ENCODE measurements at places on chromosomes 16 and 17.
A peak's percentile ranks its signal among the peaks of the same experiment; 100 is the strongest.

DNA sequence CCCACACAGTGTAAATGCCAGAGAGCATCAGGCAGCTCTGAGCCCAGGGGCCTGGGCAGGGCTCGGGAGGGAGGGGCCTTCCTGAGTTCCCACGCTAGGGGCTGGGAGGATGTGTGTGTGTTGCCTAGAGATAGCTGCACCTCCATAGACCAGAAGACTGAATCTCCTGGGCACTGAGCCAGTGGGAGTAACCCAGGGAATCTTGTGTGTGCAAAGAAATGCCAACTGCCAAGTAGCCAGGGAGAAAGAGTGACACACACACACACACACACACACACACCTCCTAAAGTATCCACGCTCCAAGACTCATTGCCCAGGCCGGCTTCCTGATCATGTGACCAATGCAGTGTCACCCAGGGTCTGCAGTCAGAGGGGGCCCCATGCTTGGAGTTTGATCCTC is 166.2 kb upstream of the RPL38 start:
- DNase-seq = no peak

DNA sequence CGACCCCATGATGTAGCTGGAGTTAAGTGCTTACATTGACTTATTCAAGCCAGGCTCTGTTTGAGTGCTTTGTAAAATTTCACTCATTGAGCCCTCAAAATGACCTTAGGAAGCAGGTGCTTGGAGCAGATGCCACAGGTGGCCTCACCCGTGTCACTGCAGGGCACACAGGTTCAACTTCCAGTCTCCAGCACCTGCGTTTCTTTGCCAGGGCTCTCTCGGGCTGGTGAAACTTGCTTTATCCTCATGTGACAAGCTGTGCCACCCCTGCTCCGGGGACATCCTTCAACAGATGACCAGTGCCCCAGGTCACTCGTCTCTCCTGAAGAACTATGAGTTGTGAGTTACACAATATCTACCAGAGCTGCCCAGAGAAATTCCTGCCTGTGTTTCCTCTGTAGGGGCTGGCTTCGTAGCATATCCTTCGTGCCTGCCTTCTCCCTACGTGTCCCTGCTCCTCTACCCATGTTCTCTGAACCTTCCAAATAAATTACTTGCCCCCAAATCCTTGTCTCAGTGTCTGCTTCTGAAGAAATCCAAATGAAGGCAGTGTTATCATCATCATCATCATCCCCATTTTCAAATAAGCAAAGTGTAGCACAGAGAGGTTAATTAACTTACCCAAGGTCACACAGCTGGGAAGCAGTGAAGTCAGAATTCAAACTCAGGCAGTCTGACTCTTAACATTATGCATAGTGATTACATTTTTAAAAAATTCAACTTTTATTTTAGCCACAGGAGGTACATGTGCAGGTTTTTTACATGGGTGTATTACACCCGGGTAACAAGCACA is 352.5 kb downstream of the NPIPA8 start:
- no peak for DNase-seq

DNA sequence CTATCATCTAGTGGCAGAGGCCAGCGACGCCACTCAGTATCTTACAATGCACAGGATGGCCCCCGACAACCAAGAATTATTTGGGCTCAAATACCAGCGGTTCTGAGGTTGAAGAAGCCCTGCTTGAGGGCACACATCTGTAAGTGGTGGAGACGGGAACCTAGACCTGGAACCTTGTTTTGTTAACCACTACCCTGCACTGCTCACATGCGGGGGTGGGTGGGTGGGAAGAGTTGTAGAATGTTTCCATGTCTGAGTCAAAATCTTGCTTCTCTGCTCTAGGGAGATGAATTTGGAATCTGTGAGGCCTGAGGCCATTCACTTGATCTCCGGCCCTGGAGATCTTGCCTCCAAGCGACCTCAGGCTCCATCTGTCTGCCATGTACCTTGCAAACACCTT is 44.1 kb downstream of the ABCC1 start:
- DNase-seq = no peak

GRCh38 chr17:82244413-82245133 is 15.7 kb downstream of the SLC16A3 start:
- no peak for DNase-seq

DNA sequence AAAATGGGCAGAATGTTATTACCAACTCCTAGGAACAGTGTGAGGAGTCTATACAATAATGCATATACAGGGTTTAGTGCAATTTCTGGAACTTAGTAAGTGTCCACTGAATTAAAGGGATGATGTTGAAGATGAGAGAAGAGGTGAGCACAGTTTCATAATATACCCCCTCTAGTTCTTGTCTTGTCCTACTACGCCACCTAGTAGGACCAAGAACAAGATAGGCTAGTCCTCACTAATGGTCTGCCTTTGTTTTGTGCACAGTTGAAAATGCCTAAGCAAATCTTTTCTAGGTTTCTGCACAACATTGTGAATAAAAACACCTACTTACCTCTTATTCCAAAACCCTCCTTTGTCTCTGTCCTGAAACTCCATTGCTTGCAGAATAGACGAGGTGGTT is 670.2 kb downstream of the CDH8 start:
- DNase-seq = no peak

DNA sequence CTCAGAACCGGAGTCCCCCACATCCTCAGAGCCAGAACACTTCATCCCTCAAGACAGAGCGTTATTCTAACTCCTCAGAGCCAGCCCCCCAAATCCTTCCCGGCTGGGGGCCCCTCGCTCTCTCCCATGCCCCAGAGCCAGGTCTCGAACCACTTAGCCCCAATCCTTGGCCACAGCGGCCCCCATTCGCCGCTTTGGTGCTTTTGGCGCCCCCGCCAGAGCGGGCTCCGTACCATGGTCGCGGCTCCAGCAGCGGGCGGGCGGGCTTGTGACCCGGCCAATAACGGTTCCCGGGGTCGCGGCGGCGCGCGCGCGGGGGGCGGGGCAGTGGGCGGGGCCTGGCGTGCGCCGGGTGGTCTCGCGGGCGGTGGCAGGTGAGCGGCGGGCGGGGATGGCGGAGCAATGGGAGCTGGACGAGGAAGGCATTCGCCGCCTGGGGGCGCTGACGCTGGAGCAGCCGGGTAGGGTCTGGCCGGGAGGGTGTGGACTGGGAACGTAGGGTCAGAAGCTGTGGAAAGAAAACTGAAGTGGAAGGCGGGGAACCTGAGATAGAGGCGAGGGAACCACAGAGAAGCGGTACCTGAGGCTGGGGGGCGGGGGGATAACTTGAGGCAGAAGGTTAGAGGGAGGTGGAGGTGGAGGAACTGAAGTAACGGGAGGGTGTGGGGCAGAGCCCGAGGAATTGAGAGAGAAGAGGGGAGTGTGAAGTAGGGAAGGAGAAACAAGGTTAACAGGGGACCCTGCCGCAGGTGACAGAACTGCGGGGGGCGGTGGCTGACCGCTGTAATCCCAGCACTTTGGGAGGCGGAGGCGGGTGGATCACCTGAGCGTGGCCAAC is at the start of the genes KCTD19 and LRRC36:
KCTD19 (minus strand) TSS at position 270 of the 838 bp plus-strand sequence; CDS start at position 236, 34 bp downstream.
LRRC36 (plus strand) TSS at position 344 of the 838 bp plus-strand sequence; CDS start at position 392, 48 bp downstream.
- DNase-seq = peak; percentile 49

GRCh38 chr17:41785859-41786226 is 668 bp downstream of the JUP start:
- peak; percentile 62 for DNase-seq

Data from heart left ventricle (tissue), 16 donors.